Stimulated activated CD4-positive, alpha-beta T cell treated with anti-CD3 and anti-CD28 coated beads, Interleukin-1b, Interleukin-23, amount 100 ng/mL, for 24 hours (primary cell): ENCODE measurements at places on chromosomes 13 and 19.

GRCh38 chr13:31200637-31200971, 829 bp downstream of the B3GLCT start:
- DNase-seq = no peak

DNA sequence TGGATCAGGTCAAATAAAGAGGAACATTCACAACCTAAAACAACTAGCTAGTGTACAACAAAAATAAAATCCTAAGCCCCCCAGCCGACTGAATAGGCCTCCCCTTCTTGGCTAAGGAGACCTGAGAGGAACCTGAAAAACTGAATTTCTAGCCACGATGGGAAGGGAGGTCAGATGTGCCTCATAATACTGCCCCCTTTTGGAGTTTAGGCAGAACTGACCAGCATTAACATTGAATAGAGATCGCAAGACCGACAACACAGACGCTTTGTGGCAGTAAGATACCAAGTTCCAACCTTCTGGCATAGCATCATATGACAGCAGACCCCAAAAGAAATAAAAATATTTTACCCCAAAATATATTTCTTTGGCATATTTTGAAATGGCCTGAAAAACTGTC, 15.9 kb downstream of the CBY2 start:
- no peak for DNase-seq

DNA sequence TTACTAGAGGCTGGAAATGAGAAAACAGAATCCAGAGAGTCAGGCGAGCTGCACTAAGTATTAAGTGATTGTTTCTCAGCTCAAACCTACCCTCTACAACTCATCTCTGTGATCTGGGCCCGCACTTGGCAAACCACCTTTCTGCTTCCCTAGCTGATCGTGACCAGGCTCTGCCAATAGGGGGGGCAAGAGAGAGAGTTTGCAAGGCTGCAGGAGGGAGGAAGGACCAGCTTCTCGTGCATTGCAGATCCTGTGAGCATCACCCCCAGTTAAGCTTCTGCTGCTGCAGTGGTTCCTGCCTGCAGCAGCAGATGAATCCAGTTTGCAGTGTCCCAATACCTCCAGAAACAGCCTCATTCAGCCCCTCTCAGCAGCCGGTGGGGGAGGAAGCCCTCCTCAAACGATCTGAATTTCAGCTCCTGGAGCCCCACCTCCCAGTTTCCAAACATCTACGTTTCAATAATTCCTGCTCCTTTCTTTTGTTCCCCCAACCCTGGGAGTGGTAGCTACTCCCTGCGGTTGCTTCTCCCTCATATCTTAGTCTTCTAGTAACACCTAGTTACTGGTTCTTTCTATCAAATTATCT, 20.0 kb downstream of the XRCC1 start:
- peak; percentile 59 for DNase-seq

DNA sequence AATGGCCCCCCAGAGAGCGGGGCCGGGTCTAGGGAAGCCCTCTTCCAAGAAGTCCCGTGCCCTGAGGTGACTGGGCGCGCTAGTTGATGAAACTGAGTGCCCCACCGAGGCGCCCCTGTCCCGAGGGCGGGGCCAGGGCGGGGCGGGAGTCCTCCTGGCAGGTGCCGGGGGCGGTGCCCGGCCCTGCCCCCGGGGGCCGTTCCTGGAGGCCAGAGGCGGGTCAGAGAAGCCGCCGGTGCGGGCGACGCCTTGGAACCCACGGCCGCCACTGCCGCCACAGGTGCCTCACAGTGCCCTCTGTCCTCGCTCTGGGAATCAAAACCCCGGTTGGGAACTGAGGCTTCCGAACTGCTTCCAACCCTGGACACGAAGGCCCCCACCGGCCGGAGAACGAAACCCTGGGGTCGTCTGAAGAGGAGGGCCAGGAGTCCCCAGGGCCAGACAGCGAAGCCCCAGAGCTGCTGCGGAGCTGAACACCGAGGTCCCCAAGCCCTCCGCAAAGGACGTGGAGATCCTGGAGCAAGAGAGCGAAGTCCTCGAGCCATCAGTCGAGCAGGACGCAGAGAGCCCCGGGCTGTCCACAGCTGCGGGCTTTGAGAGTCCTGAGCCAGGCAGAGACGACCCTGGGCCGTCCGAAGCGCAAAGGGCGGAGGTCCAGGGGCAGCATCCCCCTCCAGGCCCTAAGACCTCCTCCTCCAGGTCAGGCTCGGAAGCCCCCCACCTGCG, at the start of gene MISP3:
Gene MISP3 (plus strand): TSS at position 252 of the 726 bp plus-strand sequence. CDS start 524 bp downstream, outside the sequence.
- no peak for DNase-seq

- DNase-seq = no peak
These were observed 10.4 kb downstream of the DEDD2 start for GRCh38 chr19:42206871-42207755.

GRCh38 chr19:29380581-29380980, 145.2 kb upstream of the VSTM2B start:
- DNase-seq = no peak
